Epithelial cell of prostate (primary cell): ENCODE measurements at places on chromosomes 1 and 21.

DNA sequence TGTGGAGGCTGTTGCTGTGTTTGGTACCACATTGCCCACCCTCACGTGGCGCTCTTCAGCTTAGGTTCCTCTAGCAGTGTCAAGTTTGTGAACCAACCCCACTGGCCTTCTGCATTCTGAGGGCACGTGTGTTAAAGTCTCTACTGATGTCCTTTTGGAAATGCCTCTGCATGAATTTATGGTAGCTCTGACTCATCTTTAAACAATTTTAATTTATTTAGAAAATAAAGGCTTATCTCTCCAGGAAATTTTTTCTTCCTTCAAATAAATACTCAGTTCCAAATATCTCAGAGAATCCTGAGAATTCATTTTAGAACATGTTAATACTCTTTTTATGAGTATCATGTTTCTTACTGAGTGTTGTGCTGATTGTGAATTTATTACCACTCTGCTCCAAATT, 5.5 kb downstream of the CD1D start:
- DNase-seq: no peak

- peak; percentile 85 for DNase-seq
Observed at GRCh38 chr1:204443260-204443619, 31.6 kb upstream of the PPP1R15B start.

DNA sequence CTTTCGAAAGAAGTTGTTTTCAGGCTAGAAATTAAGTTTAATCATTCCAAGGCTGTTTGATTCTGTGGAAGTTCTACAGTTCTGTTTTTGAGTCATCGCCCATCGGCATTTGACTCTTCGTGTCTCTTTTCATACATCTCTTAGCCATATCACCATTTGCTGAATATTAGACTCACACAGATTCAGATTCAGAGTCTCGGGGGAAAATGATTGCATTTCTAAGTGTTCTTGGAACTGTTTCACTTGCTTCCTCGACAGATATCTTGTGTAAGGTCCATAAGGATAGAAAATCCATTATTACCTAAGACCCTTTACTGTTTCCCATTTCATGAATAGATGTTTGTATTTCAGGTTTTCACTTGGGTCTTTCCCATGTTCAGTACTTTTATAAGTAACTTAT, 237.0 kb upstream of the SGIP1 start:
- no peak for DNase-seq

- DNase-seq: no peak
Observed at GRCh38 chr1:62175568-62176179, 19.0 kb upstream of the L1TD1 start.

- DNase-seq: no peak
Observed at GRCh38 chr21:35273333-35273732, 224.2 kb upstream of the RUNX1 start.
